ENCODE measurements at places on chromosomes 2 and 18.

GRCh38 chr2:72415241-72415661 is 267.6 kb upstream of the CYP26B1 start:
- DNase-seq = no peak

GRCh38 chr18:32219431-32220018 is 29.7 kb downstream of the MEP1B start:
- no peak for DNase-seq

- peak; percentile 95 for DNase-seq
Observed at GRCh38 chr18:74375999-74376398, 60.4 kb downstream of the C18orf63 start.

- DNase-seq = no peak
Observed at GRCh38 chr2:144834363-144834762, 314.4 kb upstream of the ZEB2 start.

GRCh38 chr2:185306119-185306518 is 432.5 kb upstream of the FSIP2 start:
- DNase-seq = no peak

DNA sequence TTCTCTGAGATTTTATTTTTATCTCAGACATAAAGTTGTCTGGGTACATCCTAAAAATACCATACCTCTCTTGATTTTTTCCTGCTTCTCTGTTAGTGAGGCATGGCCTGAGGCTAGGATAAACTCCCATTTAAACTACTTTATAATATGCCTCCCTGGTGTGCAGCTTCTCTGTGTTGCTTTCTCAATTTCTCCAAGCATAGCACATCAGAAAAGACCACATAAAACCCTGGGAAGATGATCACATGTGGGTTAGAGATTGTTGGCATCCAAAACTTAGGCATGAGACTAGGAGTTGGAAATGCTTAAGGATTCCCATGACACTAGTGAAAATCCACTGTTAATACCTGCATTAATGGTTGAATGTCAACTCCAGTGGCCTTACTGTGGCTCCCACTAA is 254.6 kb downstream of the RND3 start:
- no peak for DNase-seq

DNA sequence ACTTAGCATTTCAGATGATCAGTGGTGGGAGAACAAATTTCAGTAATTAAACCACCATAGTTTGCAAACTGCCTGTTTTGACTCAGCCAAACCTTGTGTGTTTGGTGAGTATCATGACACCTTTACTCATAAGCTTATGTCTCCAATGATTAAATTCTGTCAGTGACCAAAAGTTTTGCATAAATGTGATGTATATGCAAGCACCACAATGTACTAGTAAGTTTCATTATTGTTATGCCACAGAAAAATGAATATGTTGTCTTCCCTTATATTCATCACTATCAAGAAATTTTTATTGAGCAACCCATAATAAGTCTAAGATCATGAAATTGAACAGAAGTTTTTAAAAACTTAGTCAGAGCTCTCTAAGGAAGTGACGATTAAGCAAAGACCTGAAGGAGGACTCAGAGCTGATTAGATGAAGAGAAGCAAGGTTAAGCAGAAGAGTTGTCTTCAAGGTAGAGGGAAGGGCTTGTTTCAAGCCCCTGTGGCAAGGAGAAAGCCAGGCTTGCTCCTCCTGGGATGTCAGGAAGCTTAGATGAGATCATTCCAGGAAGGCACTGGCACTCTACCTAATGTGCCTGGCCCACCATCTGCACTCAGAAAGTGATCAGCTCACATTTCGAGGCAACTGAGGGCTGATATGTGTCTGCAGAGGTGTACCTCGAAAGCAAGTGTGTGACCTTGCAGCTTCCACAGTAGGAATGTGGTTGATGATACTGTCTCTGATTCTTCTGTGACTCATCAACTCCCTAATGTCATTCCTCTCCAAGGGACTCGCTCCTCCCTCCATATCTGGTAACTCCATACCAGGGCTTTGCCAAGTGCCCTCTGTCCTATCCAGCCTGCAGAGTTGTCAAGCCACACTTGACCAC is 54.7 kb downstream of the KCTD18 start:
- no peak for DNase-seq

GRCh38 chr2:169112841-169113240 is 43.5 kb downstream of the DHRS9 start:
- no peak for DNase-seq

- DNase-seq = no peak
Observed at GRCh38 chr2:47155091-47155876, at the start of gene STPG4. Gene STPG4, minus strand, starts transcription at chr2:47155308. Its CDS starts 57 bp downstream, at chr2:47155251.

- peak; percentile 99 for DNase-seq
Observed at GRCh38 chr2:186575302-186575701, 14.6 kb upstream of the ITGAV start.

DNA sequence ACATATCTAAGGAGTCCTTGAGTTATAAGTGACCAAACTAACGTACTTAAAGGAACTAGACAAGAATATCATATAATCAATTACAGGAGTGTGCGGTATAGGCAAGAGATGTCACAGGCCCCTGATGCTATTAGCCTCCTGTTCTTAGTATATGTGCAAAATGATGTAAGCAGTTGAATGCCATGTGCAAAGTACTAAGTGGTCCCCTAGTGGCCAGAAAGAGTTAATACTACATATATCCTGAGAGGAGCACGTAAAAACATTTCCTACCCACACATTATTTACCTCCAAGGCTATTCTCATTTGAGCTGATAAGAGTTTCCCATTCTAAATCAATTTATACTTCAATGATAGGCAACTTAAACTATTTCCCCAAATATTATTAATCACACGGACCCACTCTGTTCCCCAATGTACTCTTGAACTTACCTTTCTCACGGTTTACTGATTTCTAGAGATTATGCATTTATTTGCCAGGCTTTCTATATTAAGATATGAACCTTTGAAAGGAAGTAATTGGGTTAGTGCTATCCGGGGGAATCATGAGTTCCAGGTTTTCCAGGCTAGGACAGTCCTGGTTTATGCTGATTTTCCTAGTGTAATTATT is 158.0 kb upstream of the KLHL14 start:
- DNase-seq = no peak

DNA sequence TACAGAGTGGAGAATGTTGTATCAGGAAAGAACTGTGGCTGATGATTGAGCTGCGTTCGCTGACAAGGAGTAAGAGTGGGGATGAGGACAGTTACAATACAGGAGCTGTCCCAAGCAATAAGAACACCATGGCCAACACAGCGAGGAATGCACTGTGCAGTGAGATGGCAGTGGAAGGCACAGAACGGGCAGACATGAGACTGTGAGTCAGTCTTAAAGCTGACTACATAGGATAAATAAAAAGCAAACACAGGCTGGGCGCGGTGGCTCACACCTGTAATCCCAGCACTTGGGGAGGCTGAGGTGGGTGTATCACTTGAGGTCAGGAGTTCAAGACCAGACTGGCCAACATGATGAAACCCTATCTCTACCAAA is 89.8 kb downstream of the CABYR start:
- DNase-seq = no peak

DNA sequence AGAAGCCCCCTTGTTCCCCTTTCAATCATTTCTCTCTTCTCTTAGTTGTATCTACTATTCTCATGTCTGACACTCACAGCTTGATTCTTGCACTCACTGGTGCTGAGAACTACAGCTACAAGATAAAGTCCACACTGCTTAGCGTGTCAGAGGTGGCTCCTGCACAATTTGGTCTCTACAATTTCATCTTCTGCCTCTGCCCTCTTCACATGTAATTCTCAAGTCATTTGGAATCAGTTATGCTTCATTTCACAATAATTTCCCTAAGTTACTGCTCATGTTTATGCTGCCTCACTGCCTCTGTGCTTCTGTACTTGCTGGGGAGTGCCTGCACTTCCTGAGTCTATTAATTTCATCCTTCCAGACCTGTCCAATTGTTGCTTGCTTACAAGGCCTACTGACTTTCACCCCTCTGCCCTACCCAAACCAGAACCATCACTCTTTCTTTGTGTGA is 11.6 kb upstream of the NAB1 start:
- no peak for DNase-seq

DNA sequence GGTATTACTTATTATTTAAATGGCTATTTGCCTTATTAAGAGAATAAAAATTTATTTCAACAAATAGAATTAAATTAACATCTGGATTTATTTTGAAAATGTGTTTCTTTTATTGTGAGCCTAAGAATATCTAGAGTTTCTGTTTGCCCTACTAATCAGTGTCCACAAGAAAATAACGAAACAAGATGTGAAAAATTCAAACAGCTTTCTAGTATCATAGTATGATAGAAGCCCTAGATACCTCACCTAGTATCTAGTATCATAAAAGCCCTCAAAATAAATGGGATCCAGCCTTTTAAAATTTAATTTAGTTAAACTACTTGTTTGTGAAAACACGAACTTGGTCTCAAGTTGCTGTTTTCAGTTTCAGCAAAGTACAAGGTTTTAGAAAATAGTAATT is 13.7 kb upstream of the SLC40A1 start:
- no peak for DNase-seq

DNA sequence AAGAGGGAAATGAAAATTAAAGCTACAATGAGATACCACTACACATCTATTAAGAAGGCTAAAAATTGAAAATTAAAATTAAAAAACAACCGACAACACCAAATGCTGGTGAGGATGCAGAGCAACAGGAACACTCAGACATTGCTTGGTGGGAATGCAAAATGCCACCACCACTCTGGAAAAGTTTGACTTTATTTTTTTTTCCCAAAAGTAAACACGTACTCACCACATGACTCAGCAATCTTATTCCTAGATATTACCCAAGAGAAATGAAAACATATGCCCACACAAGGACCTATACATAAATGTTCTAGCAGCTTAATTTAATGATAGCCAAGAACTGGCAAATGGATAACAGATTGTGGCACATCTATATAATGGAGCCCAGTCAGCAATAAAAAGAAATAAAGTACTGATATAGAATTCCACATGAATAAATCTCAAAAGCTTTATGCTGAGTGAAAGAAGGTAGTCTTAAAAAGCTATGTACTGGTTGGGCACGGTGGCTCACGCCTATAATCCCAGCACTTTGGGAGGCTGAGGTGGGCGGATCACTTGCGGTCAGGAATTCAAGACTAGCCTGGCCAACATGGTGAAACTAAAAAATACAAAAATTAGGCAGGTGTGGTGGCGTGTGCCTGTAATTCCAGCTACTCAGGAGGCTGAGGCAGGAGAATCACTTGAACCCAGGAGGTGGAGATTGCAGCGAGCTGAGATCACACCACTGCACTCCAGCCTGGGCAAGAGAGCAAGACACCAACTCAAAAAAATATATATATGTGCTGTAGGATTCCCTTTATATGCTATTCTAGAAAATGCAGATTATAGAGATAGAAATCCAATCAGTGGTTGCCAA is 4.2 kb upstream of the PROC start:
- DNase-seq = no peak

- no peak for DNase-seq
Observed at GRCh38 chr2:28028025-28028424, 137.5 kb downstream of the BABAM2 start.

- DNase-seq = no peak
Observed at GRCh38 chr2:68745006-68745405, 10.4 kb downstream of the ARHGAP25 start.

DNA sequence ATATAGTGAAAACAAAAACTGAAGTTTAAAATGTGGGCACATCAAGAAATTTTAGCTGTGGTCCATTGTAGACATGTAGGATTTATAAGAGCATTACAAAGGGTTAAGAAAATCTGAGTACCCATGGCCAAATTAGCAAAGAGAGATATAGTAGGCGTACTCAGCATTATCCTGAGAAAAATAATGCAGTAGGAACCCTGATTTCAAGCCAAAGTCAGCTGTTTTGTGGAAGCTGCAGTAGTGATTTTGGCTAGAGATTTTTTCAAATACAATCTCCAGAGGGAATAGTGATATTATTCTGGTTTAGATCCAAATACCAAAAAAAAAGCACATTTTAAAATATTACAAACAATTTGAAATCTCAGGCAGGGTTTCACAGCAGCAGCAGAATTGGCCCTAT is 450.9 kb downstream of the FBXO15 start:
- no peak for DNase-seq

DNA sequence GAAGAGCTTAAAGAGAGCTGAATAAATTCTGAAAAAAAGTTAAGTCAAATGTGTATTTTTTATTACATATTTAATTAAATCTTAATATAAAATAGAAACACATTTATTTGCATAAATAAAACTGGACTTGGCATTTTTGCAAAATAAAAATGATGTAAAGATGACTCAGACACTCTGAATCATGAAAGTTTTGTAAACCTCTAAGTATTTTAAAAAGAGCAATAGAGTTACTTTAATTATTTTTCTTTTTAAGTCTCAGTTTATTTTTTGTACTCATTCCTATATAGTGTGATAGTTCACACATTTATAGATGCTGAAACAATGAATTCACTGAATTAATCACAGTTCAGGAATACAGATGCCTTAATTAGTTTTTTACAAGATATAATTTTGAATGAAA is 109.9 kb upstream of the DTNA start:
- no peak for DNase-seq

DNA sequence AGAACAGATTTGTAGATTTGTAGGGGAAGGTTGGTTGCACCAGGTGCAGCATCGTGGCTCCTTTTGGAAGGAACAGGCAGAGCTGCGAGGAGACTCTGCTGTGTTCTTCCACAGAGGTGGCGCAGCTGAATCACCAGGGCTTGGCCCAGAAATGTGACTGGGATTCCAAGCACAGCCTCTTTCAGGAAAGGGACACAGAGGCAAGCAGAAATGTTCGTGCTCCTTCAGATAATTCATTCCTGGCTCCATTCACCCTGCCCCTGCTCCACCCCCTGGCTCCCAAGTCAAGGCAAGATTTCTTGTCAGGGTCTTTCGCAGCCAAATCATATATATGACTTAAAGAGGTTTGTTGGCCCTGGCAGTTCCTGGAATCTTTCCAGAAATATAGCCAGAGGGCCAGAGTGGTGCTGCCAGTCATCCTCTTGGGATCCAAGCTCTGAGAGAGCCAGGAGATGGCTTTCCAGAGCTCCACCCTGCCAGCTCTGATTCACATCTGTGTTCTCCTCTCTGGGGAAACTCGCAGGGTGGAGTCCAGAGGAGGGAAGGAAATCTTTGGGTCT is 203.9 kb upstream of the TANK start:
- no peak for DNase-seq

GRCh38 chr2:9754532-9754887 is 88.8 kb upstream of the TAF1B start:
- DNase-seq = no peak

DNA sequence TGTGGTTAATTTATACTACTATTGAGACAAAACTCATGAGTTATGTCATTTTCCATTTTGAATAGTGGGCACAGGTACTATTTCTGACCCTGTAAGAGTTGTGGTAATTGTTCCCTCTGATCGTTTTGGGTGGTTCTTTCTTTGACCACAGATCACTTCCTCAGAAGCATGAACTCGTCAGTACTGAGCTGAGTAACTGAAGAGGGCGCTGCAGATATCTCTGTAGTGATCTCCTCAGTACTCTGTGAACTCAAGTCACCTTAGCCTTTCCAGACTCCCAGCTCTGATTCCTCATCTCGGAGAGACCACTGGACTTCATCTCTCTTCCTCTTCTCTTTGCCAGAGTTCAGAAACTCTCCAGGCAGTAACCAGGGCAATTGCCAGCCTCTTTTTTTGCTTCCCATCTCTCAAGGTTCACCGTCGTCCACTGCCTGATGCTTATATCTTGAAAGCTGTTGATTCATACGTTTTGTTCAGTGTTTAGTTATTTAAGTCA is 9.4 kb upstream of the IL1RL1 start:
- DNase-seq = no peak

GRCh38 chr18:79733135-79733701 is 53.6 kb downstream of the CTDP1 start:
- DNase-seq = no peak

- no peak for DNase-seq
Observed at GRCh38 chr2:222835143-222835822, 25.6 kb upstream of the ACSL3 start.

GRCh38 chr2:227719641-227720040 is 1.8 kb upstream of the SLC19A3 start:
- DNase-seq = no peak

Data from kidney epithelial cell (primary cell).